ENCODE measurements at places on chromosomes 7 and 10.

DNA sequence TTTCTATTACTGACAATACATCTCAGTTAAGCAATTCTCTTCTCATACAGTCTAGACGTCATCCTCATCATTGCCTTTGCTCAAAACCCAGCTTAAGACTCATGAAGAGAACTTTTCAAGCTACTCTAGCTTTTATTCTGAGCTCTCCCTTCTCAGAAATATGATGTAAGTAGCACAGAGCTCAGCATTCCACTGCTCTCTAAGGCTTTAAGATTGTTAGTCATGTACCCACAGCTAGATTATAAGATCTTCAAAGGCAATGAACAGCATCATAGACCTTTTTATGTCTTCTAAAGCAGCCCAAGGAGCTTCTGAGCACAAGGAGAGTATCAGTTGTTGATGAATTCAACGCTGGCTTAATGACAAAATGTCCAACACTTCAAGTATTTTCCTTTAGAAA lies 119.3 kb downstream of the NRP1 start:
- DNase-seq, result no peak

- DNase-seq, result no peak
Observed at GRCh38 chr10:21830037-21830436, 173.5 kb downstream of the DNAJC1 start.

DNA sequence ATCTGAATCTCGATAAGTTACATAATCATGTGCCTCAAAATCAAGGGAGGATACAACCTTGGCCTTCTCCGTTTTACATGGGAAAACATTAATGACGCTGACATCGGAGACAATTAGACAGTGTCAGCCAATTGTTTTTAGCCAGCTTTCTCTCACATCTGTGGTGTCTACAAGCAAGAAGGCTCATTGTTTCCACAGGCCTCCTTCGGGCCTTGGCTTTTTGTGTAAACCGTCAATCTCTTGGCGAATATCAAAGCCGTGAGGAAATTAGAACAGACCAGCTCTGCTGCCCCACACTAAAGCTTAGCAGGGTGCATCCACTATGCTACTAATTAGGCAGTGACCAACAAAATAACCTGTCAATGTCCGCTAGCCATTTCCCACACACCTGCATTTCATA lies 43.2 kb downstream of the VAX1 start:
- no peak for DNase-seq

- DNase-seq, result no peak
Observed at GRCh38 chr7:15686295-15686956, at the start of gene MEOX2. MEOX2 (minus strand) TSS chr7:15686683; CDS start chr7:15686402, 281 bp downstream.

- no peak for DNase-seq
Observed at GRCh38 chr10:75717126-75717916, 285.9 kb downstream of the LRMDA start.

- no peak for DNase-seq
Observed at GRCh38 chr10:130044067-130045061, 66.3 kb downstream of the C10orf143 start.

DNA sequence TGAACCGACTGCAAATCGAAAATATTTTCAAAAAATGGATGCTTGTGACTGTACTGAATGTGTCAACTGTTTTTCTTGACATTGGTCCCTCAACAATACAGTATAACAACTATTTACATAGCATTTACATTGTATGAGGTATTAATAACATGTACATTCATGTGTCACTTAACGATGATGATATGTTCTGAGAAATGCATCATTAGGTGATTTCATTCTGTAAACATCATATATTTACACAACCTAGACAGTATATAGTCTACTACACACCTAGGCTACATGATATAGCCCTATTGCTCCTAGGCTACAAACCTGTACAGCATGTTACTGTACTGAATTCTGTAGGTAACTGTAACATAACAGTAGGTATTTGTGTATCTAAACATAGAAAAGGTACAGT lies 39.7 kb downstream of the SIRT1 start:
- no peak for DNase-seq

DNA sequence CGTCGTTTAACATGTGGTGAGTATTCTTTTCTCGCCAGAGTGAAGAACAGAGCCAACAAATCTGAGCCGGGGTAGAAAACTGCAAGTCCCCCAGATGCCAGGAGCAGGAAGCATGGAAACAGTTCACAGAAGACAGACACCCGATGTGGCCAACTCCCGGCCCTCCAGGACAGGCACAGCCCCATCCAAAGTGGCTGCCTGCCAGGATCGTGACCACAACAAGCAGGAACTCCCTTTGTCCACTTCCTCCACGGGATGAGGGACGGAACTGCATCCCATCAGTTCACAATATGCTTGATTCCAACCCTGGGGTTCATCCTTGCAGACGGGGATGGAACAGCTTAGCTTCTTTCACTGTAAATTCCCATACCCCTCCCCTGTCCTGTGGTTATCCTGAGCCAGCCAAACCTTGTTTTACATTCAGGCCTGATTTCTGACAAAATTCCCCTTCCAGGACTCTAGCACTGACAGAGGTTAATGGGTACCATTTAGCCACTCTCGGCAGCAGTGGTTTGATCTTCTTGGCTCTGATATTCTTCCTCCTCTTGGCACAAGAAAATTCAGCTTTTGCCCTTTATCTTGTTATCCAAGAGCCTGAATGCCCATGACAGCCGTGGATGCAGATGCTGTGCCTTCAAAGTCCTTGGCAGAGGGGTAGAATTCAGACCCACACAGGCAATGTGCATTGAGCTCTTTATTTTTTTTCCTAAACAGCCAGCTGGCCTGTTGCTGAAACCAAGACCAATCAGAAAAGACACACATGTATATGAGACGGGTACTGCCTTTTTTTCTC lies 105.5 kb upstream of the FAM204A start:
- DNase-seq, result no peak

DNA sequence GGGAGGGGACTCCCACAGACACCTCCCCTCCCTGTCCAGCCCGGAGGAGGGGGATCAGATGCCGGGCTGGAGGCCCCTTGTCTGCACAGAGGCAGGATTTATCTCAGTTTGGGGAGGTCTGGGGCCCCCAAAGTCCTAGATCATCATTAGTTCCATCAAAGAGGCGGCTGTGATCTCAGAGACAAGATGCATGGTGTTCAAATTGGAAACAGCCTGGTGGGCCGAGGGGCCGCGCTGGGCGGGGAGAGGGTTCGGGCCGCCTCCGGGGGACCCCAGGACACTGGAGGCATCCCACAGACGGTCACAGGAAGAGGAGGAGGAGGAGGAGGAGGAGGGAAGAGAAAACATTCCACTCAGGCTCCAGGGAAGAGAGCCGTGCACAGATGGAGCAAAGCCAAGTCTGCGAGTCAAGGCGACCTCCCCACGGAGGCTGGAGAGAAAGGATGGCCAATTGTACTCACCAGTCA lies 69.5 kb upstream of the CUX1 start:
- DNase-seq, result no peak

- no peak for DNase-seq
Observed at GRCh38 chr10:131786756-131787605, 113.8 kb upstream of the PPP2R2D start.

- no peak for DNase-seq
Observed at GRCh38 chr7:155311826-155312537, 14.3 kb downstream of the INSIG1 start.
